ENCODE measurements at places on chromosomes 5 and 9.

GRCh38 chr9:122463828-122464632 is 13.7 kb downstream of the OR1J1 start:
- H3K27me3 ChIP-seq, result peaks cover 32% of the 10 kb centered on the region
- H3K4me1 ChIP-seq, result peaks cover 14% of the 10 kb centered on the region
- no peak for DNase-seq
- H3K27ac ChIP-seq, result peak overlapping the region; percentile 70

GRCh38 chr9:224582-225520 is 10.2 kb downstream of the DOCK8 start:
- DNase-seq, result no peak
- H3K4me1 ChIP-seq, result peaks cover 38% of the 10 kb centered on the region
- H3K4me3 ChIP-seq, result no peak overlapping the region

- no peak overlapping the region for H3K27ac ChIP-seq
- peaks cover 33% of the 10 kb centered on the region for H3K4me1 ChIP-seq
- H3K4me3 ChIP-seq, result peak overlapping the region; percentile 4
- DNase-seq, result no peak
- H3K27me3 ChIP-seq, result no peaks in the 10 kb centered on the region
Measured at GRCh38 chr5:96687080-96687479, 24.9 kb downstream of the CAST start.

DNA sequence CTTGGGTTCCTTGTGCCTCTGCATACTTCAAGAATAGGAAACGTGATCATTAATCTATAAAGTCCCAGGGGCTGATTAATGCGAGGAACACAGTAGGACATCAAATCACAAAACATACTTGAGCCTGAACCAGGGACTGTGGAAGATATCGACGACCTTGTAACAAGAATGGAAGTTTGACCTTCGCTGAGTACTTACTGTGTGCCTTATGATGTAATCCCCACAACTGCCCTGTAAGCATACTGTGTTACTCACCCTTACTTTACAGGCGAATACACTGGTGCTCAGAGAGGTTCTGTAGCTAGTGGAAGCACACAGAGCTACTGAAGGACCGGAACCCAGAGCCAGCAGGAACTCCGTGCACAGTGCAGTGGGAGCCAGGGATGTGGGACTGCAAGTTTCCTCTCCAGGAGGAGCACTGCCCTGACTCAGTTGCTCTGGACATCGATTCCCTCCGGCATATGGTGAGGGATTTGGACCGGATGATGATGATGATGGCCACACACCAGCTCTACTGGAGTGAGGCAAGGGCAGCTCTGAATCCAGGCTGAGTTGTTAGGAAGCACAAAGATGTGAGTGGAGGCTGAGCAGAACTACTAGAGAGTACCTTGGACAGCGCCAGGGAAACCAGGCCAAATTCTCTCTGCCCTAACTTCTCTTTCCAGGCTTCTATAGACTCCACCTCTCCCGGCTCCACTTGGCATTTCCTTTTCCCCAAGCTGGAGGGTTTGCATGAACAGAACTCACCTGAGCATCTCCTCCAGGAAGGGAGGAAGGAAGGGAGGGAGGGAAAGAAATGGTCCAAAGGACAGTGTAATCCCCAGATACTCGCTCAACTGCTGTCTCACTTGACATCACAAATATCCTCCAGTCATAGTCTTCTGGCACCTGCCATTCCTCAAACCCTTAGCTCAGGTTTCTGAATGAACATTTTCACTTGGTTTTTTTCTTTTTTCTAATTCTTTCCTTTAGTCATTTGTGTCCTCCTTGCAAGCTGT is 1.5 kb upstream of the GABBR2 start:
- peaks cover 12% of the 10 kb centered on the region for H3K4me1 ChIP-seq
- H3K36me3 ChIP-seq, result no peaks in the 10 kb centered on the region
- peaks cover 47% of the 10 kb centered on the region for H3K27me3 ChIP-seq
- no peak overlapping the region for H3K27ac ChIP-seq
- DNase-seq, result no peak

- no peak overlapping the region for H3K4me3 ChIP-seq
- no peak for DNase-seq
- no peaks in the 10 kb centered on the region for H3K27me3 ChIP-seq
- H3K36me3 ChIP-seq, result no peaks in the 10 kb centered on the region
- no peaks in the 10 kb centered on the region for H3K4me1 ChIP-seq
Measured at GRCh38 chr5:33370466-33370859, 70.3 kb upstream of the TARS1 start.

- no peaks in the 10 kb centered on the region for H3K36me3 ChIP-seq
- no peak overlapping the region for H3K27ac ChIP-seq
- no peak overlapping the region for H3K4me3 ChIP-seq
- H3K27me3 ChIP-seq, result peaks cover 3% of the 10 kb centered on the region
- no peaks in the 10 kb centered on the region for H3K4me1 ChIP-seq
Measured at GRCh38 chr5:10792336-10792735, 31.3 kb upstream of the DAP start.

- no peak overlapping the region for H3K4me3 ChIP-seq
- H3K4me1 ChIP-seq, result peaks cover 1% of the 10 kb centered on the region
- no peaks in the 10 kb centered on the region for H3K27me3 ChIP-seq
- no peak for DNase-seq
- H3K27ac ChIP-seq, result no peak overlapping the region
Measured at GRCh38 chr5:78058625-78059024, 235.9 kb downstream of the AP3B1 start.

- H3K27ac ChIP-seq, result no peak overlapping the region
- H3K36me3 ChIP-seq, result no peaks in the 10 kb centered on the region
- H3K27me3 ChIP-seq, result peaks cover 3% of the 10 kb centered on the region
- no peak for DNase-seq
- H3K4me1 ChIP-seq, result no peaks in the 10 kb centered on the region
Measured at GRCh38 chr5:9557696-9558095, 11.8 kb upstream of the SEMA5A start.

DNA sequence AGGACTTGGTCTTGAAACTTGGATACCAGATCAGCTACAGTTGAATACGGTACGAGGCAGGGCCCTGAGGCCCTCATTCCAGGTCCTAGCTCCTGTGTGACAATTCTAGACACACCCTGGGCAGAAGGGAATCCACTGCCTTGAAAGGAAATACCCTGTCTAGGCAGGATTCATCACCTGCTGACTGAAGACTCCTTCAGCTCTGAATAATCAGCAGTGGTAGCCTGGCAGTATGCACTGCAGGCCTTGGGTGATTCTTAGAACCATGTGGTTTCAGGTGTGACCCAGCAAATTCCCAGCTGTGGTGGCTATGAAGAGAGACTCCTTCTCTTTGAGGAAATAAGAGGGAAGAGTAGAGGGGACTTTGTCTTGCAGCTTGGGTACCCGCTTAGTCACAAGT is 17.2 kb upstream of the EFNA5 start:
- no peak for DNase-seq
- H3K27ac ChIP-seq, result no peak overlapping the region
- peaks cover 4% of the 10 kb centered on the region for H3K27me3 ChIP-seq
- no peak overlapping the region for H3K4me3 ChIP-seq
- no peaks in the 10 kb centered on the region for H3K36me3 ChIP-seq
- no peaks in the 10 kb centered on the region for H3K4me1 ChIP-seq

DNA sequence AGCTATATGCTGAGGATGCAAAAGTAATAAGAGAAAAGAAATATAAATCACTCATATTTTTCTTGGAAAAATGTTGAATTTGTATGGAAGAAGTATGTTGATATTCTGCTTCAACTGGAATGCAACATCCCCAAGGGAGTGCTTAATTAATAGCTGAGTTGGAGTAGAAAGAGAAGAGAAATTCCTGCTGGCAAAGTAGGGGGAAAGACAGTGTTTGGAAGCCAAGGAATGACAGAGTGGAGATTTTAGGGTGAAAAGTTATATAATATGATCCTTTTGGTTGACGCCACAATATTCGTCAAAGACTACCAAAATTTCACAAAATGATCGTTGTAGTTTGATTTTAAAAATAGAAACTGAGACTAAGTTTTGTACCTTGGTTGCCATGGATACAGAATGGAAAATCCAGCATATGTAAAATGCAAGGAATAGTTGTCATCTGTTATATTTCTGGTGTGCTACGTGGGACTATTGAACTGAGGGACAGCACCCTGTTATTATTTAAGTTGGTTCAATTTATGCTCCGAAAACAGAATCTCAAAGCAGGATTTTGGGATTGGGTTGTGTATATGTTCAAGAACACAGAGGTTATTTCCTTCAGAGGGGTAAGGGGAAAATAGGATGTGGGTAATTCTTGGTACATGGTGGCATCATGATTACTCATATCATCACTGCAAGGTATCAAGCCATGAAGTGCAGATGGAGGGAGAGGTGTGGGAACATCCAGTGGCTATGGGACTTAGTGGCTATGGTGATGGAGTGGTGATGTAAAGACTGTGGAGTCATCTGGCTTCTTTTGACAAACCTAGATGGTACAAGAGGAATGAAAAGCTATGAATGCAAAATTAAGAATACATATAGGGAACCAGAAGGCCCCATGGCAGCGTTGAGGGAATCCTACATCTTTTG is 61.0 kb downstream of the SUB1 start:
- DNase-seq, result no peak
- H3K27me3 ChIP-seq, result peaks cover 3% of the 10 kb centered on the region
- no peaks in the 10 kb centered on the region for H3K4me1 ChIP-seq
- H3K36me3 ChIP-seq, result no peaks in the 10 kb centered on the region
- H3K27ac ChIP-seq, result no peak overlapping the region
- no peak overlapping the region for H3K4me3 ChIP-seq

DNA sequence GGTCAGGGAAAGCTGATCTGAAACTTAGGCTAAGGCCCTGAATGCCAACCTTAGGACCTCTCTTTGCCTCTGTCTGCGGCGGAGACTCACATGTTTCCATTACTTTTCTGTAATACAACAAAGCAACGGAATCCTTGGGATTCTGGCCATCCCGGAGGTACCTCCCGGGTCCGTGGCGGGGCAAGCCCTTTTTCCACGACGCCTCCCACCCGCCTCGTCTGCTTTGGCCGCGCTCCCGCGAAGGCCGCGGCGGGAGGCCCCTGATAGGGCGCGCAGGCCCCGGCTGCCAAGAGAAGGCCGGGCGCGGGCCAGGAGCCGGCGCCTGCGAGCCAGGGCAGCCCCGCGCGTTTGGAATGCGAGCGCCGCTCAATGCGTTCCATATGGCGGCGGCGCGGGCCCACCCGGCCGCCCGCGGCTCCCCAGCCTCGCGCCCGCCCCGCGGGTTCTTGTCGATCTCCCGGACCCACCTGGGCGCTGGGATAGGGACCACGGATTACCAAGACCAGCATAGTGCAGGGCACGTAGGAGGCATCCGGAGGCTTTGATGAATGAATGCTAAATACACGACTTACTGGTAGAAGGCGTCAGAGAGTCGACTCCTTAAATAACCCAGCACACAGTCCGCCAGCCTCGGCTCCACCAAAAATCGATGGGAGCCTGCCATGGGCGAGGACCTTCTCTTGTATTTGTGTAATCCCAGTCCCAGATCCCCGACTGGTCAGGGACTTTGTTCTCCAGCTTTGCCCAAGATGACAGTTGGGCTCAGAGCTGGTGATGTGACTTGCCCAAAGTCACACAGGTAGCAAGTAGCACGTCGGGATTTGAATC is 17.5 kb upstream of the PHF19 start:
- no peaks in the 10 kb centered on the region for H3K36me3 ChIP-seq
- peaks cover 57% of the 10 kb centered on the region for H3K4me1 ChIP-seq
- no peaks in the 10 kb centered on the region for H3K27me3 ChIP-seq

DNA sequence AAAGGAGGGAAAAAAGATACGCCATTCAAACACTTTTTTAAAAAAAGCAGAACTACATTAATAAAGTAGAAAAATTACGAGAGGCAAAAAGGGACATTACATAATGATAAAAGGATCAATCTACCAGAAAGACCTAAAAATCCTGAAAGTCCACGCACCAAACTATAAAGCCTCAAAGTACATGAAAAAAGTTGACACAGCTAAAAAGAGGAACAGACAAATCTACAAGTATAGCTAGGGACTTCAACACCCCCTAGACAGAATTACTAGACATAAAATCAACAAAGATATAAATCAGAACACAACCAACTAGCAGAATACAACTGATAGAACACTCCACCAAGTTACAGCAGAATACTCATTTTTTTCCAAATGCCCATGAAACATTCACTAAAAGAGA is 11.1 kb downstream of the CAMSAP1 start:
- no peaks in the 10 kb centered on the region for H3K27me3 ChIP-seq
- H3K4me1 ChIP-seq, result peaks cover 48% of the 10 kb centered on the region
- no peak overlapping the region for H3K4me3 ChIP-seq
- H3K27ac ChIP-seq, result no peak overlapping the region
- H3K36me3 ChIP-seq, result no peaks in the 10 kb centered on the region
- DNase-seq, result no peak

DNA sequence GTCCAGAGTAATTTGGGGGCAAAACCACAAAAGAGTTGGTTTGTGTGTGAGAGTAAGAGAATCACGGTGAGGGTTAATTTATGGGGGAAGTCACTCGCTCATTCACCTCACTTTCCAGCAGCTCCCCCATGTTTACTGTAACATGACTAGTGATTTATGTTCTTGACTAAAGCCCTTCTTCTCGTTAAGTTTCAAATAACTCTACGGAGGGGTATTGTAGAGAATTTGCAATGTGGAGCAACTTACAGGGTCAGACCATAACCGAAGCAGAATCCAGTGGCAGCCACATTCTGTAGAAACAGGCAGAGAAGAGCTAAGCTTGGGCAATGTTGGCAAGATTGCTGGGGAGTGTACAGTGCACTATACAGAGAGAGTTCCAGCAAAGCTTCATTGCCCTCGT is 760.6 kb downstream of the IRX1 start:
- H3K4me1 ChIP-seq, result no peaks in the 10 kb centered on the region
- H3K36me3 ChIP-seq, result no peaks in the 10 kb centered on the region
- H3K4me3 ChIP-seq, result no peak overlapping the region
- H3K27ac ChIP-seq, result no peak overlapping the region

GRCh38 chr5:115456056-115456455 is 88.5 kb downstream of the FEM1C start:
- H3K36me3 ChIP-seq, result no peaks in the 10 kb centered on the region
- H3K27me3 ChIP-seq, result peaks cover 2% of the 10 kb centered on the region
- no peak overlapping the region for H3K4me3 ChIP-seq
- H3K4me1 ChIP-seq, result peaks cover 1% of the 10 kb centered on the region

DNA sequence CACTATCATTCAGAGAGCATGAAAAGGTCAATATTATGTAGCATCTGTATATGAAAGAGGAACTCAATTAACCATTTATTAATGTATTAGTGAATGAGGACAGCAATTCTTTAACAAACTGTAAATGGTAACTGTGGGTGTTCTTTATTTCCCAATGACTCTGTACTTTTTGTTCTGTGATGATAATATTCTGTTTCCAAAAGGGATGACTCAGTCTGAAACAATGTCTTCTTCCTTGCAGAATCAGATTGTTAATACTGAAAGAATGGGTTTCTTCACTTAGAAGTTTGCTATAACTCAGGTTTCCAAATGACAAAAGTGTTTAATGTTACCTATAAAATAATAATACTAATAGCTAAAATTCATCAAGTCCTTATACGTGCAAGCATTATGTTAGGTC is 1518.7 kb upstream of the WWC1 start:
- H3K36me3 ChIP-seq, result no peaks in the 10 kb centered on the region
- DNase-seq, result no peak
- H3K4me1 ChIP-seq, result no peaks in the 10 kb centered on the region
- H3K4me3 ChIP-seq, result no peak overlapping the region

DNA sequence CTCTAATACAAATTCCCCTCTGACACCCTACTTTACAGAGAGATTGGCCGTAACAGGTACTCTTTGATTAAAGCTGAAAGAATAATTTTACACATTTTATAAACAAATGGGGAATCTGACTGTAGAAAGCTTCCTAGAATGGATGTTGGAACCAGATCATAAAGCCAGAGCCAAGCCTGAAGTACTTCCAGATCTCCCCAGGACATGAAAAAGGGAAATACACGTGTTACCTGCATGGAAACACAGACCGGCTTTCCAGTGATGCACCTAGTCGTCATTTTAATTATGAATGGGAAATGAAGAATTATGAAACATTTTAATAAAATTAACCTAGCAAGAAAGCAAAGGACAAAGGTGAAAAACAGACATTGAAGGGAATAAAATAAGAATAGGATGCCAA is 66.5 kb downstream of the ERCC6L2 start:
- no peak for DNase-seq
- no peak overlapping the region for H3K27ac ChIP-seq

Measured in activated B cell treated with CpG ODN at 0.5 μM for 24 hours (primary cell).